Stimulated activated CD4-positive, alpha-beta T cell treated with anti-CD3 and anti-CD28 coated beads, Interleukin-1b, Interleukin-23, amount 100 ng/mL, for 48 hours (primary cell): ENCODE measurements at places on chromosomes 2 and 18.

- DNase-seq, result no peak
Observed at GRCh38 chr18:22827741-22828140, 105.4 kb upstream of the RBBP8 start.

GRCh38 chr2:133266926-133267590, 301.2 kb downstream of the NCKAP5 start:
- DNase-seq, result no peak

- no peak for DNase-seq
Observed at GRCh38 chr2:44801289-44801840, 140.1 kb upstream of the SIX3 start.

GRCh38 chr2:200703127-200703925, 108.4 kb upstream of the BZW1 start:
- peak; percentile 62 for DNase-seq

GRCh38 chr18:55078303-55078932, 119.2 kb upstream of the CCDC68 start:
- no peak for DNase-seq

GRCh38 chr18:44599412-44599811, 81.3 kb upstream of the SETBP1 start:
- no peak for DNase-seq
